Kasumi-1 (cell line): ENCODE measurements at places on chromosomes 7 and 10.

GRCh38 chr10:80964955-80965614 is 427.4 kb downstream of the SH2D4B start:
- DNase-seq: no peak

DNA sequence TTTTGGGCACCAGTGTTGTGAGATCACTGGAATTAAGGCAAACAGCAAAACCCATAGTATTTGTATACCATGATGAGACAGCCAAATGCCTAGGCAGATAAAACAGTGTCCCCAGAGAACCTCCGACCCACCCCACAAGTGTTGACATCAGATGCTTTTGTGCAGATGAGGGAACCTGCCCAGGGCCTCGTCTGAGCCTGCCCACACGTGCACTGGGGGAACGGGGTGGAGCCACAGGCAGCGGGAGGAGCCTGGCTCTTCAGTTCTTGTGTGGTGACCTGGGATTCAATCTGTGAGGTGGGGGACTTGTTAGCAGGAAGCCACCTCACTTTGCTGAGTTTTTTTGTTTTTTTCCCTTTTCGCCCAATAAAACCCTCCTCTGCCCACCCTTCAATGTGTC is 33.4 kb upstream of the OPTN start:
- no peak for DNase-seq

- no peak for DNase-seq
Measured at GRCh38 chr10:47039562-47039913, 128.3 kb downstream of the PTPN20 start.

DNA sequence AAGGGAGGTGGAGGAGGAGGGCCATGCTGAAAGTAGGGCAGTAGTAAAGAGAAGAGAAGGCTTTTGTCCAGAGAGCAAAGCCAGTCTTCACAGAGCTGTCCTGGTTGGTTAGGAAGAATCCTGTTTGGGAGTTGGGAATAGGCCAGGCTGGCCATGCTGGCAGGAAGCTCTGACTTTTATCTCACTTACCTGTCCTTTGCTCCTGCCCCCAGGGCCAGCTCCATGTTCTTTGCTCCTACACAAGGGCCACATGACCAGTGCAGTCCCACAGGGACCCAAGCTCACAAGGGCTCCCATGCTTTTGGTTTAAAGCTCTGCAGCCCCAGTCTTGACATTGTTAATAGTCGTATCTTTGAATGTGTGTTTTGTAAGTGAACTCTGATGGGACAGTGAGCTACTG is 161.6 kb upstream of the KMT2E start:
- DNase-seq: no peak

GRCh38 chr7:142571581-142571980 is 177.7 kb upstream of the PRSS1 start:
- DNase-seq: no peak

DNA sequence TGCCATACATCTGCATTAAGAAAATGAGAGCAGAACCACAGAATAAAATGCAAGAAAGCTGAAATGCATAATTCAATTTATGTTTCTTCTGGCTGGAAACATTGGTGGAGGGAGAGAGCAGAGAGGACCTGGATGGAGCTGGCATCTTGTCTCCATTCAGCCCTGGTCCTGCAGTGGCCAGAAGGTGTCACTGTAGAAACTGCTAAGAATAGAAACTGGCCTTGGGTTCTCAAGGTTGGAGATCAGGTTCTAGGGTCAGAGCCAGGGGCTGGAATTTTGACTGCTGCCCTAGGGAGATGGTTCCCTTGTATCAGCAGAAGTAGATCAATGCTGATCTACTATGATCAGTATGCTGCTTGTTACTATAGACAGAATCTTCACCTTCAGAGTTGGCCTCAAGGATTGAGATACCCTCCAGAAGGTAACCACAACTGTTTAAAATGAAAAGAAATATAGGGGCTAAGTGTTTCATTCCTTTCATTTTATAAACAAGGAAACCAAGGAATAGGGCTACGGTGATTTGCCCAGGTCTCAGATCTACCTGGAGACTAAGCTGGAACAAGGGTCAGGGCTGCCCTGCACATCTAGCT is 13.1 kb downstream of the TAS2R41 start:
- DNase-seq: peak; percentile 11
